ENCODE measurements at places on chromosomes 2 and 18.

DNA sequence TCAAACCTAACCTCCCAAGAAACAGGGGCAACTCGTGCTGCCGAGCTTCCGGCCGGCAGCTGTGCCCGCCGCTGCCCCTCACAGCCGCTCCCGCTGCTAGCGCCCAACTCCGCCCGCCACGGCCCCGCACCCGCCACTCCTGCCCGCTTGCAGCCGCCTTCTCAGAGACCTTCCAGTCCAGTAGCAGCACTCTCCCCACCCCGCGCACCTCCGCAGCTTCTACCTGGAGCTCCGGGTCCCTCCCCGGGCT is 722 bp upstream of the C2orf15 start:
- no peak for DNase-seq

DNA sequence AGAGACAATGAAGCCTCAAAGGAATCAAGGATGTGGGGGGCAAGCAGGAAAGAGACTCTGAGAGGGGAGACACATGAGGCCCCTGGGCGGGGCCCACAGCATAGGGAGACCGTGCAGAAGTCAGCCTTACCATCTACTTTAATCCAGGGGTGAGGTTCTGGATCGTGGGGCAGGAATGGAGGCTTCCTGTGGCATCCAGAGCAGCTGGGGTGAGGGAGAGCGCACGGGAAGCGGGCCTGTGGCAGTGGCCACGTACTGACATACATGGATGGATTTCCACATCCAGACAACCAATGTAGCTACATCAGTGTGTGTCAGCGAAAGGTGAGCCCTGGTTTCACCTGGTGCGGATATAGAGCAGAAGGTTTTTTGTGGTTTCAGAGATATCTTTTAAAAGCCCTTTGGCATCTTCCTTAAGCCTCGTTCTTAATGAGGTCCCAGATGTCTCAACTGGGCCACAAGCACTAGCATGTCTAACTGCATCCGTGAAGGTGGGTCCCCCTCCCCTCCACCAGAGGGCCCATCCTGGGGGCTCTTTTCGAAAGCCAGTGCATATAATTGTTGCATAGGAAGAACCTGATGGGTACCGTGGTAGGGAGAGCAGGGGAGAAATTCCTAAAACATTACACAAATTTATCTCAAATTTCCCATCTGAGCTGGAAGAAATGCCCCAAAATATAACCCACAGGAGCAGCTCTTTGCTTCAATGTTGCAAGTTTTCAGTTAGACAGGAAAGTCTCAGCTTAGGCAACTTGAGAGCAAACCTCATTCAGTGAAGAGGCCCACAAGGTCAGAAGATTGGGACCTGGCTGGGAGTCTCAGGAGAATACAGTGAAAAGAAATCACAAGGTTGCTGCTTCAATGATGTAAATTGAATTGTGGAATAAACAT is 90.9 kb downstream of the SP3 start:
- no peak for DNase-seq

GRCh38 chr2:19224486-19224885 is 133.9 kb downstream of the OSR1 start:
- DNase-seq, result no peak

- no peak for DNase-seq
Observed at GRCh38 chr2:101617188-101617587, 80.3 kb upstream of the MAP4K4 start.

DNA sequence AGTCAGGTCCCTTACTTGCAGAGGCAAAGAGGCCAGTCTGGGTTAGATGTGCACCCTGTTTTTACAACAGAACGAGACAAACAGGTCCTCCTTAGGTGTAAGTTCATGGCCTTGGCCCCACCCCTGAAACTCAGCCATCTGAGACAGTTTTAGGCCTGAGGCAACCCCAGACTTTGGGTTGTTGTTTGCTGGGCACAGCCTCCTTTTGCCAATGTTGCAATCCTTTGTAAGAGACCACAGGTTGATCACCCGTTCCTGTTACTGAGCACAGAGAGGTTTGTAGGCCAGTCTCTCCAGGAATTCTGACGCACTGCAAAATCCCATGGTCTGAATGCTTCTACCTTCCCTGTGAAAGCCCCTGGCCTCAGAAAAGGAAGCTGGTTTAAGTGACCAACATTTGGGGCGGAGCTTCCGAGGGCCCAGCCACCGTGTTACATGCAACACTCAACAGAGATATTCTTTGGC is 15.5 kb upstream of the IL1RN start:
- DNase-seq, result no peak

- DNase-seq, result no peak
Observed at GRCh38 chr18:76979111-76979751, 153.4 kb downstream of the MBP start.

GRCh38 chr2:227511239-227511930 is 39.4 kb downstream of the AGFG1 start:
- DNase-seq, result no peak

DNA sequence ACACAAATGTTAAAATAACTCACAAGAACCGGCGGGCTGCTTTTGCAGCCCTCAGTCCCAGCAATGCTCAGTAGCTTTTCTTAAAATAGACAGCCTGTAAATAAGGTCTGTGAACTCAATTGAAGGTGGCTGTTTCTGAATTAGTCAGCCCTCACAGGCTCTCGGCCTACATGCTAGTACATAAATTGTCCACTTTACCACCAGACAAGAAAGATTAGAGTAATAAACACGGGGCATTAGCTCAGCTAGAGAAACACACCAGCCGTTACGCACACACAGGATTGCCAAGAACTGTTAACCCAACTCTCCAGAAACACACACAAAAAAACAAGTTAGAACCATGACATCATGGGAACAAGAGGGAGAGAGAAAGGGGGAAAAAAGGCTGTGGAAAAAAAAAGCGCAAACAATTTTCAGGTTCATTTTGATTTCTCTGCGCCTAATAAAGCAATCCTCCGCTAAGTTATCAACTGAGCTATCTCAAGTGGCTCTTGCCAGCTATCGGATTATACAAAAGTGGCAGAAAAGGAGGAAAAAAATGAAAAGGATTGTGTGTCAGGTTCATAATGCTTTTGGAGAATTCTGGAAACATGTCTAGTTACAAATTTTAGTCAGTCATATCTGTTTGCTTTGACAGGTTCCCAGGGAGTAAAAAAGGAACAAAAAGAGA is 89.1 kb downstream of the ZEB2 start:
- DNase-seq, result no peak

GRCh38 chr2:236042087-236042486 is 126.1 kb downstream of the GBX2 start:
- DNase-seq, result no peak

GRCh38 chr2:3198119-3198518 is 179.5 kb downstream of the EIPR1 start:
- DNase-seq, result no peak

DNA sequence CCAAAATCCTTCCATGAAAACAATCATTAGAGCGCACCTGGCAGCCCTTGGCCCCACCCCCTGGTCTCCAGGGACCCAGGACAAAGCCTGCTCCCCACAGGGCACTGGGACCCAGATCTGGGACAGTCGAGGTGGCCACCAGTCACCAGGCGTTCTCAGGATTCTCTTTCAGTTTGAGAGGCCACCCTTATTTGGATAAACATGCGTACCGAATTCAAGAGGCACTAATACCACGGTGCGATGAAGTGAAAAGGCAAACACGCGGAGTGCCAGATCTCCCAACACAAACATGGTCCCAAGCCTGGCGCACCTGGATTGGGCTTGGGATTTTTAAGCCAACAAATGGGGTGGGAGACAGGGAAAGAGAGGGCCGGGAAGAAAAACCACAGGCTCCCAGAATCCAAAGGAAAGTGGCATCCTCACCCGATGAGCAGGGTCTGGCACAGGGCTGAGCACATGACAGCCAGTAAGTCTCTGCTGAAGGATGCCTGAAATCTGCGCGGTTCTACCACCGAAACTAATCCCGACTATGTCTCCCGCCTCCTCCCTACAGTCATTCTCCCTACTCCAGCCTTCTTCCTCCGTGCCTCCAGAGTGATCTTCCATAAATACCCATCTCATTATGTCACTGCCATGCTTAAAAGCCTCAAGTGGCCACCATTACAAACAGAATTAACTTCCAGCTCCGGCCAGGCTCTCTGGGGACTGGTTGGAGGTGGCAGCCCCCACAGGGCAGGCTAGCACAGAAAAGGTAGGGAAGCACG is 60.9 kb upstream of the KLHL29 start:
- no peak for DNase-seq

DNA sequence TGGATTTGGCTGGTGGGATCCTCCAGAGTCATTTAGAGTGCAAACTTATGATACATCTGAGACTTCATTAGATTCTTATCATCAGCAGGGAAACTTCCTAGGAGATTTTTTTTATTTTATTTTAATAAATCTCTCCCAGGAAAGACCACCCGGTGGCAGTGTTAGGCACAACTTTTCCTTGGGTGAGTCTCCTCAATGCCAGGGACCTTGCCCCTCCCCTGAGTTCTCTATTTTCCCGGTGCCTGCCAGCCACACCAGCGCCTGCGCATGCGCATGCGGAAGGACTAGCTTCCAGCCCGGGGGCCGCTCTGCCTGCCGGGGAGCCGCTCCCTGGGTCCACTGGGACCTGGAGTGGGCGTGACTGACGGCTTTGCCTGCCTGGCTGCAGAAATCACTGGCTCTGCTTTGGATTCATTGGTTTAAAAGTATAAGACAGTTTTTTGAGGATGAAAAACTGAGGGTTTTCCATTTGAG is 86.6 kb downstream of the TMEM182 start:
- DNase-seq, result no peak

- DNase-seq, result no peak
Observed at GRCh38 chr2:63055226-63056106, 4.8 kb downstream of the OTX1 start.

DNA sequence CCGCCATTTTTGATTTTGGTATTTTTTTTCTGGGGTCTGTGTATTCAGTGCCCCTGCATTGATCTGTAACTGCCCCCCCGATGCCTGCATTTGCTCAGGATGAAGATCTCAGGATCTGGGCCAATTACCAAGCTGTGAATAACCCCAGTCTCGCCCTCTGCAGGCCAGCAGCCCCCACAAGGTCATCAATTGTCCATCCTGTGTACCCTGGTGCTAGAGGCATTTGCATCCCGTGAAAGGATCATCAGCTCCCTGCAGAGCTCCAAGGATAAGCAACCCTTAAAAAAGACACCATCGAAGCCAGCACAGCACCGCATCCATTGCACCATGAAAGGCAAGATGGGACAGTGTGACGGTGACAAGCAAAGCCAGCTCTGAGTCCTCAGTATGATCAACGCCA is 154.1 kb upstream of the KLHL29 start:
- no peak for DNase-seq

All from activated effector memory CD4-positive, alpha-beta T cell treated with Interleukin-2 at 50 U/mL for 16 hours (primary cell).